Endothelial cell of umbilical vein (primary cell): ENCODE measurements at places on chromosomes 13 and 19. TPM values are rescaled to one million over a fixed set of nuclear protein-coding genes. Genes with fewer than 3 reads are reported as not detected.

The CEACAM4 gene
- not detected in 2 replicates for polyA plus RNA-seq

The CFD gene
- polyA plus RNA-seq: 0.25 and 0.53 TPM in 2 replicates

The ZNF536 gene
- not detected in 2 replicates for polyA plus RNA-seq

The SIGLEC12 gene
- not detected in 2 replicates for polyA plus RNA-seq

The ATP1A3 gene
- 0.03 TPM in 1 of 2 replicates, not detected in the other for polyA plus RNA-seq

The GRIK5 gene
- polyA plus RNA-seq: 0.80 and 1.0 TPM in 2 replicates

The C19orf81 gene
- 0.79 and 2.1 TPM in 2 replicates for polyA plus RNA-seq

The ZNF8 gene
- polyA plus RNA-seq: 3.7 and 4.0 TPM in 2 replicates

The FOXA3 gene
- polyA plus RNA-seq: 0.06 TPM in 2 replicates
